ENCODE measurements at places on chromosomes 7 and 10.

DNA sequence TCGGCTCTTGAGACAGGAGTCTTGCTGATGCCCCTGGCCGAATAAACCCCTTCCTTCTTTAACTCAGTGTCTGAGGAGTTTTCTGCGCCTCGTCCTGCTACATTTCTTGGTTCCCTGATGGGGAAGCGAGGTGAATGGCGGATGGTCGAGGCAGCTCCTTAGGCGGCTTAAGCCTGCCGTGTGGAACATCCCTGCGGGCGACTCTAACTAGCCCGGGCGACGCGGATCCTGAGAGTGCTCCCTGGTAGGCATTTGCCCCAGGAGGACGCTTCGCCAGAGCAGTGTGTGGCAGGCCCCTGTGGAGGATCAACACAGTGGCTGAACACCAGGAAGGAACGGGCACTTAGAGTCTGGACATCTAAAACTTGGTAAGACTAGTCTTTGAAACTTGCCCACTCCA lies 12.0 kb upstream of the EPHB4 start:
- DNase-seq = no peak

- DNase-seq = no peak
These were observed 19.8 kb upstream of the ZC3HAV1L start for GRCh38 chr7:139055674-139056073.

- no peak for DNase-seq
These were observed 55.3 kb downstream of the RASGEF1A start for GRCh38 chr10:43211431-43212042.

DNA sequence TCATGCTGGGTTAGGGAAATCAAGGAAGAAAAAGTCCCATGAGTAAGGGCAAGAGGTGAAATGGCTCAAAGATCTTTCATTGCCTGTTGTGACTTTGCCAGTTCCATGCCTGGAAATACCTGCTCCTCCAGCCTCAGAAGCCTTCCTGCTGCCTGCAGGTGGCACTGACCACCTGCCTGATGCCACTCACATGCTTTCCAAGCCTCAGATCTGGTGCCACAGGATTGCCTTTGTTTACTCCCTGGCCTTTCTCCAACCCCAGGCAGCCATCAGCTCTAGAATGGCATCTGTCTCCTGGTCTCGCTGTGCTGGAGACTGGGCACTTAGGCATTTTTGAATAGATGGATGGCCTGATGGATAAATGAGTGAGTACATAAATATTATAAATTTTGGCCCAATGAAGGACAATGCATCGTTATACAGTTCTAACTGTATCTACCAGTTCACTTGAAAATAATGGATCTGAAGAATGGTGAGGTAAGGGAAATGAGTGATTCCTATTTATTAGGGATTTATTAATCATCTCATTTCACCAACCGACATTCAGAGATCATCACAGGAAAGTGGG lies 657.2 kb downstream of the INHBA start:
- no peak for DNase-seq

DNA sequence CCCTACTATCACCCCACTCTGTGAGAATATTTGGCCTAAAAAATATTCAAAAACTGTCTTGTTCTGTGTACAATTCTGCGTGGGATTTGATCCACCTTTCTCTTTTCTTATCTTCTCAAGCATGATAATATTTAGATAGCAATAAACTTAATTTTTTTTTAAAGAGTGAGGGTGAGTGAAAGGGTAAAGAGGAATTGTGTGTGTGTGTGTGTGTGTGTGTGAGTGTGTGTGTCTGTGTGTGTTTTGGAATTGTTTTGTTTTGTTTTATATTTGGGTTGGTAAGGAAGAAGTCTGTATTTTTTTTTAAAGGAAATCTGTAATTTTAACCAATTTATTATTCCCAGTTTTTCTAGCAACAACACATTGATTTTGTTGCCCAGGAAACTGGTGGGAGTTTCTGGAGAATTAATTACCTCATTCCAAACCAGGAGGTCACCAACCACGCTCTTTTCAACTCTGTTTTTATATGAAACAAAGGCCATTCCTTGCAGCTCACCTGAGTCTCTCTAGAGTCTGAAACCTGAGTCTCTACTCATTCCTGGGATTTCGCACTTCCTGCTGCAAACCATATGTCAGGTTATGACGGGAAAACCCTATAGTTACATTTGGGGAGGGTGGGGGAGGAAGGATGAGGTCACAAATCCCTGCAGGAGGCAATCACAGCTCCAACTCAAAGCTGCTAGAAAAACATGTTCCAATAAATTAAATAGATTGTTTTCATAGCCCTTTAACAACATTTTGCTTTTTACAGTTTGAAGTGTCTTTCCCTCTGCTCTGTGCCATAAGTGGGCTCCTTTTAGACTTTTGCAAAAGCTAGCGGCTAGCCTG lies 38.1 kb upstream of the XPNPEP1 start:
- no peak for DNase-seq

GRCh38 chr7:25854608-25855497 lies 297.1 kb upstream of the NFE2L3 start:
- peak; percentile 48 for DNase-seq

- DNase-seq = no peak
These were observed 10.8 kb upstream of the NKX2-3 start for GRCh38 chr10:99521765-99522469.

DNA sequence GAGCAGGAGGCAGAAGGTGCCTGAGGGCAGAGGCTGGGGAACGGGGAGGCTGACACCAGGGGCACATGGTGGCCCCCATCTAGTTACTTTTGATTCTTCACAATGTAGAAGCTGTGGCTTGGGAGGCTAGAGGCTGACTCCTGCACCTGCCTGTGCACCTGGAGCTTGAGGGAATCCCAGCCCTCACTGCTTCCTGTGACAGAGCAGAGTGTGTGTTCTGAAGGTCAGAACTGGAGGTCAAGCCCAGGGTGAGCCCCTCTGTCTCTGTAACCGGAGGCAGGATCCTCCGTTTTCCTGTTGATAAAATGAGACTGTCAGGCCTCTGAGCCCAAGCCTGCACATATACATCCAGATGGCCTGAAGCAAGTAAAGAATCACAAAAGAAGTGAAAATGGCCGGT lies 124.8 kb downstream of the ACTR3B start:
- no peak for DNase-seq

DNA sequence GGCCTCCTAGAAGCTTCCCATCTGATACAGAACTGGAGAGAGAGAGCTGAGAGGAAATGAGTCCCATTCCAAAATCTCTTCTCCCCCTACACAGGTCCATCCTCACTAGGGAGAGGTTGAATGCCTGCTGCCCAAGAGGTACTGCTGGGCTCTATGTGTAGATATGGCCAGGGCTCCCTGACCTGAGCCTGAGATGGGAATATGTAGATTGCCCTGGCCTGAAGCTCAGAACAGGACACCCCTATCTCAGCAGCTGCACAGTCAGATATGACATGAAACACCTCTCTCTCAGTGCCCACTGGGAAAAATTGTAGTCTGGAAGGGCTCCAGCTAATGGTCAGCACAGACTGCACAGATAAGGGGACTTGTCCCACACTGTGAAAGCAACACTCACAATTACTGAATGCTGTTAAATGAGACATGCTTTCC lies 3.1 kb upstream of the IFIT1B start:
- no peak for DNase-seq

GRCh38 chr10:74415146-74415839 lies 264.3 kb downstream of the ADK start:
- no peak for DNase-seq

GRCh38 chr7:39754326-39755120 lies 131.2 kb downstream of the RALA start:
- DNase-seq = no peak

GRCh38 chr10:2839081-2839725 lies 228.1 kb upstream of the PFKP start:
- peak; percentile 54 for DNase-seq

DNA sequence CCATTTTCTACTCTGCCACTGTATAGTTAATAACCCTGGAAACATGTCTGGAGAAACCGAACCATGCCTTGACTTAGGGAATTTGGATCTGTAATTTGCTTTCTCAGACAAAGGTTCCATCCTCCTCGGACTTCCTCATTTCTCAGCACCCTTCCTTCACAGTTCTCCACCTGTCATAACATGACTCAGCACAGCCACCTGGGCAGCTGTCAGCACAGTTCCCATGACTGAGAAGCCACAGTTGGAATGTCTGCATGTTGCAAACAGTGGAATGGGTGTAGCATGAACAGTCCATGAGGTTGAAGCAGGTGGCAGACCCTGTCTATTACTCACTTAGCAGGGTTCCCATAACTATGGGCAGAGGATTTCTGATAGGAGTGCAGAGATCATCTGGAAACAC lies 634 bp upstream of the OR9A4 start:
- no peak for DNase-seq

DNA sequence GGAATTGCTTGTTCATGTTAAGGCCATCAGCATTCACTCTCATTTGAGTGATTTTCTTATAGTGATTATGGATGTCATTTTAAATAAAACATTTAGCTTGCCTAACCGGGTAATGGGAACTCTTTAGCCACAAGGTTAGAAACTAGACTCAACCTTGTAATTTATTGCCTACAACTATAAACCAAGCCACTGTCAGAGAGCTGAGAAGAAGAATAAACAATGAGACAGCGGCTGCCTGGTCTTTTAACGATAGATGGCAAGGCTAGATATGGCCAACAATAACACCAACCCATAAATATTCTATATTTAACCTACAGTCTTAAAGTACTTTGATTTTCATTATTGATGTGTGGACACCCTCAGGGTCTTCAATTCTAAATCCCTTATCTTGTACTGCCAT lies 27.8 kb upstream of the INHBA start:
- no peak for DNase-seq

GRCh38 chr7:618539-619367 lies 99.1 kb upstream of the PDGFA start:
- DNase-seq = peak; percentile 64

DNA sequence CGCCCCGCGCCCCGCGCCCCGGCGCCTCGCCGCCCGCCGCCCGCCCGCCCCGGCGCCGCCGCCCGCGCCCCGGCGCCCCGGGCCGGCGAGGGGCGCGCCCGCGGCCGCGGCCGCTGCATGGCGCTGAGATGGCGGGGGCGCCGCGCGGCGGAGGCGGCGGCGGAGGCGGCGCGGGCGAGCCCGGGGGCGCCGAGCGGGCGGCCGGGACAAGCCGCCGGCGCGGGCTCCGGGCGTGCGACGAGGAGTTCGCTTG lies 174 bp downstream of the ADCY1 start:
- DNase-seq = no peak

DNA sequence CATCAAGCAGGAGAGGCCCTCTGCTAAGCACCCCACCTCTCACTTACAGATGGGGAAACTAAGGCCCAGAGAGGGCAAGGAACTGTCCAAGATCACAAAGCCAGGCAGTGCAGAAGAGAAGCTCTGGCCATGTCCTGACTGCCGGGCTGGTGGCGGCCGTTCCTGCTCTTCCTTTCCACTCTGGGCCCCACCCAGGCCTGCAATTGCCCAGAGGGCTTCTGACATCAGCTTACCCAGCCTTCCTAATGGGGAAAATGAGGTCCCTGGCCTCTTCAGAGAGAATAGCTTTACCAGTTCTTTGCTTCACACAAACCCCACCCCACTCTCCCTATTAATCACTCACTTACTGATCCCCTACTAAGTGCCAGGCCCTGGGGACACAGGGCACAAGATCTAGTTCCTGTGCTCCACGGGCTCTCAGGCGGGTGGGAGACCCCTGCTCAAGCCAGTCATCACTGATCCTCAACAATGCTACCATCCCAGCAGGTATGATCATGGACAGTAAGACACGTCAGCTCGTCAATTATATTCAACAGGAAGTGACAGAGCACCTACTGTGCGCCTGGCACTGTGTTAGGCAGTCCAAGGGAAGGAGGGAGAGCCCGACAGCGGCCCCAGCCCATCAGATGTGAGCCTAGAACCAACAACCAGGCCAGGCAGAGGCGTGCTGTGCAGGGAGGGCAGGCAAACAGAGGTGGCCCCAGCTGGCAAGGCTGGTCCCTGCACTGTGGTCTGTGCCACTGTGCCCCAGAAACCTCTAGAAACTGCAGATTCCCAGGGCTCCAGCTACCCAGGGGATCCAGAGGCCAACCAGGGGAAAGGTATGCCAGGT lies 26.4 kb upstream of the FRAT2 start:
- DNase-seq = no peak

Measured in suppressor macrophage treated with lipopolysaccharide for 4 hours (primary cell).